ENCODE measurements at places on chromosomes 2 and 18. TPM values are rescaled to one million over a fixed set of nuclear protein-coding genes. Genes with fewer than 3 reads are reported as not detected.
A peak's percentile ranks its signal among the peaks of the same experiment; 100 is the strongest.

DNA sequence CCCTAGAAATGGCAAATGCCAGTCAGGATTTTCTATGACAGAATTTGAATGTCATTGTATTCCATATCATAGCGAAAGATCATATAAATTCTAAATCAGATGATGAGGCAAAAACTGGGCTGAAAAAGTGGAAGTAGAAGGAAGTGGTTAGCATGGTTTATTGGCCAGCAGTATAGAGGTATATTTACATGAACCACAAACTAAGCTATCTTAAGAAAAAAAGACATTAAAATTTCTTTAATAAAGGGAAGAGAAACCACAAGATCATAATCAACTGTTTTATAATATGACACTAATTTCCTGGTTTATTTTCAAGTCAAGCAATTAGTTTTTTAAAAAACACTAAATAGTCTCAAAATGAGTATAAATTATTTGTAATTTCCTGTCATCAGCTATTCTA is 123.2 kb upstream of the LRP1B start:
- DNase-seq: no peak

The KCNJ3 gene
- total RNA-seq: not detected

- no peak for DNase-seq
These were observed 123.5 kb upstream of the PELI1 start for GRCh38 chr2:64267699-64268098.

DNA sequence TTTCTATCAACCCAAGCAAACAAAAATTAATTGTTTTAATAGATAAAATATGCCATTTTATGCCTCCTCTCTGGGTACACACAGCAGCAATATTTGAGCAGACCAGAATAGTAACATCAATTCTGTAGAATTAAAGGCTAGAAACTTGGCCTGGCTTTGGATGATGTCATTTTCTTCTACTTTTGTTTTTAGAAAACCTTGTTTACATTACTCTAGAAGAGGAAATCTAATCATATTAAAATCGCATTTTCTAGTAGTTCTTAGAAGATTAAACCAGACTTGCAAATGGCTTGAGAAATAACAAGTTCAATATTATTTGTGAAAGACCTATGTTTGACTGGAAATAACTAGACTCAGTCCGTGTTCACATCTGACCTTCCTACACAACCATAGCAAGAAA is 102.3 kb upstream of the RFX8 start:
- DNase-seq: no peak

The COLEC11 gene
- total RNA-seq: 0.49 TPM

DNA sequence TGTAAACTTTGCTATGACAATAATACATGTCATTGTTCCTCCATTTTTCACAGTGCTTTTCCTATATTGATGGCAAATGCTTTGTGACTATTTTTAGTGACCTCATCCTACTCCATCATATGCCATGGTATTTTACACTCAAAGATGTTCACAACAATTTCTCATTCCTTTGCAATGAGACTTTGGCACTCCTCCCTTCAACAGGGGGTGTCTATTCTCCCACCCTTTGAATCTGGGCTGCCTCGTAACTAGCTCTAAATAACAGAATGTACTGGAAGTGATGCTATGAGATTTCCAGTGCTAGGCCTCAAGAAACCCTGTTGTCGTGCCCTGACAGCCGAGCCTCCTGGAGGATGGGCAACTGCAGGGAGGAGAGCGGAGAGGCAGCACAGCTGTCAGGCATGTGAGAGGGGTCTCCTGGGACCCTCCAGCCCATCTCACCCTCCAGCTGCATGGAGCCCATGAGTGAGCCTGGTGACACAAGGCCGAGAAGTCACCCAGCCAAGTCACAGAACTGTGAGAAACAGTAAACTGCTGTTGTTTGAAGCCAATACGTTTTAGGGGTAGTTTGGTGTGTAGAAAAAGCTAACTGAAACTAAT is 103.1 kb upstream of the APCDD1 start:
- DNase-seq: no peak

The ABCB11 gene
- not detected for total RNA-seq

GRCh38 chr2:7738596-7738995 is 821.4 kb downstream of the RNF144A start:
- DNase-seq: no peak

The MALL gene
- not detected for total RNA-seq

GRCh38 chr2:211203986-211204385 is 647.6 kb downstream of the CPS1 start:
- DNase-seq: no peak

GRCh38 chr2:127020536-127020935 is 86.4 kb downstream of the BIN1 start:
- DNase-seq: no peak

GRCh38 chr2:234536178-234536965 is 39.5 kb upstream of the ARL4C start:
- DNase-seq: no peak

The XDH gene
- total RNA-seq: 0.16 TPM

DNA sequence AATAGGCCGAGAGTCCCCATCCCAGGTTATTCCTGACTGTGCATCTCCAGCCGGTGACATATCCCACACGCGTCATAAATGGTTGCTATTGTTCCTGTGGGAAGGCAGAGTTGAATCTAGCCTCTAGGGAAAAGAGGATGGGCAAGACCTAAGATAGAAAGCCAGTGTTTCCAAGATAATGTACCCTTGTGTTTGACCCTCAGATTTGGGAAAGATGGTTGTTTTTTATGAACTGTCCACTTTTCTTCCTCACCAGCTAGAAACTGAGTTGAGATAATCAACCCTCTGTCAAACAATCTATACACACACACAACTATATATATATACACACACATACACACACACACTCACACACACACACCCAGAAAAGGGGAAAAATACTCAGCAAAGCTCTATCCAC is 131.0 kb downstream of the PRKCE start:
- no peak for DNase-seq

DNA sequence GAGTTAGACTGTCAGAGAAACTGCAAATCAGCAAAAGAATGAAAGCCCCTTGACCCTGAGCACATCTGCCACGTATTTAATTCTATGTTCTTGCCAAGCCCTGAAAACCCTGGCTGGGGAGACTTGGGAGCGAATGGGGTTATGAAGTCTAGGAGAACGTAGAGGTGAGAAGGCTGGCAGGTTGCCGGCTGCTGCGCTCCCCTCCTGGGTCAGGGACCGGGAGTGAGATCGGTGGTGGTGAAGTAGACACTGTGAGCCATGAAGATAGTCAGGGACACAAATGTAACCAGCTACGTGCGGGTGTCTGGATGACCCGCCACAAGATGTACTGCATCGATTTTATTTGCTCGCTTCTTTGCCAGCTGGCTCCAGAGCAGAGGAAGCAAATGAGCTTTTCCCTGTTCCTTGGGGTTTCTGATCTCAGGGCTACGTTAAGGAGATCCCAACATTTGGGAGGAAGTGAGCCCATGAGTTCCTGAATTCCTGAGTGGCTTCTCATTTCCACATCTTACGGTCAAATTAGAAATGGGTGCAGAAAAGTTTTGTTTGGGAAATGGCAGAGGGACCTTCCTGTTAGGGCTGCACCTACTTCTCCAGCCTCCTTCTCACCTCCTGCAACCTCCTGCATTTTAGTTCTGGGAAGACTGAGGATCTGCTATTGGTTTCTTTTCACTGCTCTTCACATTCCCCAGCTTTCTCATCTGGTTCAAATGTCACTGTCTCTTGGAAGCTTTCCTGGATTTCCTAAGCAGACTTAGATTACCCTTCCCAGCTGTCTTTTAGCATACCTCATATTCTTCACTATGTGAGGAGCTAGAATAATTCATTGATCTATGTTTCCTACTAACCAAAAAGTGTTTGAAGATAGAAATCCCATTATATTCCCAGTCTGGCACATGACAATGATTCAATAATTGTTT is 360.6 kb downstream of the ZNF521 start:
- DNase-seq: no peak

The GAREM2 gene
- 2.2 TPM for total RNA-seq

GRCh38 chr2:72998724-72999123 is 72.8 kb downstream of the SFXN5 start:
- no peak for DNase-seq

GRCh38 chr2:16656784-16657391 is 8.7 kb downstream of the CYRIA start:
- DNase-seq: no peak

DNA sequence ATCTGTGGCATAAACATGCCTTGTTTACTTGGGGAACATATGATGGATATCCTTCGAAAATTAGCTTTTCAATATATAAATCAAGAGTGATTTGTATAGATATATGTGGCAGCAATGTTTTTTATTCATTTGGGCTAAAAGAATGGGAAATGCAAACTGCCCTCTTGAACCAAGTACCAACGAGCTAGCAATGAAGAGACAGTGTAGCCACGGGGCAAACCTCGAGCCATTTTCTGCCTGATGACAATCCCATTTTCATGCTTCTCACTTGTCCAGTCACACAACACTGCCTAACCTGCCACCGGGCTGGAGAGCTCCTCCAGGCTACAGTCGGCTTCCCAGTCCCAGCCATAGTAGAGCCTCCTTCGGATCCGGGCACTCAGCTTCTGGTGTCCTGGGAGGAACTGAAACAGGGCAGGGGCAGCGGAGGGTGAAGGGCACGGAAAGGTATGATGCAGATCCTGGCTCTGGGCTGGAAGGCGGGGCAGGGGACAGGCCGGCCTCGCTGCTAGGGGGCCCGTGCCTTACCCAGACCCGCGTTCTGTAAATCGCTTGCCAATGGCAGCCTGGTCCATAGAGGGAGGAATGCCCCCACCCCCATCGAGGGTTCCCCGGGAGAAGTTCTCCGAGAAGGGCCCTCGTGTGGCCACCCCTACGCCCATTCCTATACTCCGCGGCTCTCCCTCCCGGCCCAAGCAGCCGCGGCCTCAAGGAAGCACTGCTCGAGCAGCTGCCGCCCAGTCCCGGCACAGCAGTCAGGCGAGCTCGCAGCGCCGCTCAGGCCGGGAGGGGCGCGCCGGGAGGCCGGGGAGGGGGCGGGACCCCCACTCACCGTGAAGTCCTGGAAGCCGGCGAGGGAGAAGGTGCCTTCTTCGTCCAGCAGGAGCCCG is 552 bp downstream of the CNPPD1 start:
- DNase-seq: peak; percentile 48

The CD8B2 gene
- total RNA-seq: 3.9 TPM

DNA sequence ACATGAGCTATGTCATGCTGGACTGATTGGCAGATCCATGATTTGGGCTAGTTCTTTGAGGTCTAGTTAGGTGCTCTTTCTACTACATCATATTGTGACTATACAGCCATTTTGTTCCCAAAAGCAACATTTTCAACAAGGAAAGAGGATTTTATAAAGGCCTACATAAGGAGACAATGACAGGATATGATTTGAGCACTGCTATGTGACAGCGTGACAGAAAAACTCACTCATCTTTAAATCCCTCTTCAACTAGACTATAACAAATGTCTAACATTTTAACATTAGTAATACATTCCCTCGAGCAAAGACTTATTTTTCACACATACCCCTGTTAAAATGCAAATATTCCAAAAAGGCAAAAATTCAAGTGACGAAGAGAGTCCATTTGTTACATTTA is 209.6 kb upstream of the CHST9 start:
- no peak for DNase-seq

GRCh38 chr2:84833481-84834150 is 47.3 kb downstream of the TRABD2A start:
- no peak for DNase-seq

DNA sequence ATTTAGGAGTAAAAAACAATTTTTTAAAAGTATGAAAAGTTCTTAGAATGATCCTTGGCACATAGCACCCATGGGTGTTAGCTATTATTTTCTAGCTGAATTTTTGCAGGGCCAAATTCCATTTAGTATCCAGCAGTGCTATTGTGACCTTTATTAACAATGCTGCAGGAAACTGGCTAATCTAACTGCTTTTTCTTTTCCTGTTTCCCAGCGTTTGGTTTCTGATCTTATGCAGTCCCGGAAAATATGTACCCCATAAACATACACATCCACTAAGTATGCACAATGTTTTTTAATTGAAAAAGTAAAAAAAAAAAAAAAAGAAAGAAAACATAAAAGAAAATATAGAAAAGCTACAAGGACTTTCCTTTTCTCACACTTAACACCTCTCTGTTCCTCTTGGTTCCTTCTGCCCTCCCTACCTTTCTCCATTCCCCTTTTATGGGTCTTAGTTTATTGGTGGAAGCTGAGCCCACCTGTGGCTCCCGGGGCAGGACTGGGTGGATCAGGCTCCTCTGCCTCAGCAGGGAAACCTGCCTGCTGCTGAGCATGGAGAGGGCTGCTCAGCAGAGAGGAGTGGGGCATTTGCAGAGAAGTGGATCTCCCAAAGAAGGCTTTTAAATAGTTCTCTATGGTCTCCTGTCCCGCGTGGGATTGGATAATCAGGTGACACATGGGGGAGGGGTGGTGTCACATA is 9.3 kb upstream of the SLC16A14 start:
- DNase-seq: no peak

GRCh38 chr18:35010993-35011392 is 30.2 kb upstream of the MAPRE2 start:
- DNase-seq: no peak

- no peak for DNase-seq
These were observed 129.8 kb downstream of the BCL2 start for GRCh38 chr18:63189817-63190216.

The NETO1 gene
- total RNA-seq: not detected

- no peak for DNase-seq
These were observed 97.9 kb downstream of the BAZ2B start for GRCh38 chr2:159518321-159519005.

DNA sequence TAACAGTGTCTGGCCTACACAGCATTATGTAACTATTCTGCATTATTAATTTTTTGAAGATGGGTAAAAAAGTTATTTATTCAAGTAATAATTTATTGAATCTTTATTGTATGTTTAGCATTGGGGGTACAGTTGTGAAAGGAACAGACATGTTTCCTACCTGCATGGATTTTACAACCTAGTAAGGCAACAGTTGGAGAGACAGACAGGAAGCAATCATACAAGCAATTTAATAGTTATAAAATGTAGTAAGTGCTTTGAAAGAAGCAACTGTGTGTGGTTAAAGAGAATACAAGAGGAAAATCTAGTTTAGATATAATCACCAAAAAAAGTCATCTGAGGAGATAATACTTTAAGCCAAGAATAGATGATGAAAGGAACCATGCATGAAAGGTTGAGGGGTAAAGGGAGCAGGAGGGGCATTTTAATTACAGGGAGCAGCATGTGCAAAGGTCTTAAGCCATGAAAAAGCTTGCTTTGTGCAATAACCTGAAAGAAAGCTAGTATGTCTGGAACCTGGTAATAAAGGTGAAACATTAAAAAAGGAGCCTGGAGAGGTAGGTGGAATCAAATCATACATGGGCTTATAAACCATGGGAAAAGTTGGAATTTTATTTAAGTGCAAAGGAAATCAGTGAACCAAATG is 140.8 kb downstream of the PIK3C3 start:
- DNase-seq: no peak

The ATP6V1B1 gene
- not detected for total RNA-seq

DNA sequence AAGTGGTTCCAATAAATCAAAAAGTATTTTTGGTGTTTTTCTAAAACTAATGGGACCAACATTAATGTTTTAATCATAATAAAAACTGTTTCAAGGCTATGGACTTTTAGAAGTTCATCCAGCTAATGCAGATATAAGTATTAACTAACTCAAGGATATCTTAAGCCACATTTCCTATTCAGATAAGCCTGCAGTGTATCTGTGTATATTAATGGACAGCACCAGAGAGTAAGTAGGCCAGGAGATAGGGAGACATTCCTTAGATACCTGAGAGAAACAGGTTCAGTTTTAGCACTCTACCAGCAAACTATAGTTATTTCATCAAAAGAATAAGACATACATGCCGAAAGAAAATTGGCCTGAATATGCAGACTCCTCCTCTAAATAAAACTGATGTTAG is 27.3 kb downstream of the PREPL start:
- DNase-seq: no peak

The ANKRD30B gene
- total RNA-seq: not detected

The RAMP1 gene
- total RNA-seq: 1.4 TPM
